ENCODE measurements at places on chromosomes 1 and 21. TPM values are rescaled to one million over a fixed set of nuclear protein-coding genes. Genes with fewer than 3 reads are reported as not detected.

The STIL gene
- 1.7 TPM for total RNA-seq

The DMAP1 gene
- 11.9 TPM for total RNA-seq

The SARS1 gene
- total RNA-seq: 439 TPM

The KMO gene
- not detected for total RNA-seq

The FAM177B gene
- not detected for total RNA-seq

The OPTC gene
- not detected for total RNA-seq

The OR10K1 gene
- total RNA-seq: not detected

The HPDL gene
- 1.9 TPM for total RNA-seq

The BPNT1 gene
- total RNA-seq: 14.9 TPM

The CD101 gene
- total RNA-seq: 0.48 TPM

The CYP4A11 gene
- not detected for total RNA-seq

The PPT1 gene
- 31.1 TPM for total RNA-seq

The FAM151A gene
- not detected for total RNA-seq

The DNASE2B gene
- total RNA-seq: not detected

The GNAT2 gene
- total RNA-seq: 0.64 TPM

The BRINP3 gene
- total RNA-seq: not detected

The SLAMF6 gene
- not detected for total RNA-seq

The NKAIN1 gene
- total RNA-seq: 0.24 TPM

The CHRM3 gene
- total RNA-seq: 0.48 TPM

The WNT9A gene
- total RNA-seq: 1.9 TPM

The GLIS1 gene
- 0.24 TPM for total RNA-seq

The LCE2B gene
- total RNA-seq: not detected

The TMEM61 gene
- 9.0 TPM for total RNA-seq

The FRRS1 gene
- total RNA-seq: 25.8 TPM

The FCMR gene
- total RNA-seq: under 0.01 TPM

The SMIM34 gene
- total RNA-seq: not detected

Measured in tracheal epithelial cell (primary cell).